ENCODE measurements at places on chromosomes 1 and 21.

DNA sequence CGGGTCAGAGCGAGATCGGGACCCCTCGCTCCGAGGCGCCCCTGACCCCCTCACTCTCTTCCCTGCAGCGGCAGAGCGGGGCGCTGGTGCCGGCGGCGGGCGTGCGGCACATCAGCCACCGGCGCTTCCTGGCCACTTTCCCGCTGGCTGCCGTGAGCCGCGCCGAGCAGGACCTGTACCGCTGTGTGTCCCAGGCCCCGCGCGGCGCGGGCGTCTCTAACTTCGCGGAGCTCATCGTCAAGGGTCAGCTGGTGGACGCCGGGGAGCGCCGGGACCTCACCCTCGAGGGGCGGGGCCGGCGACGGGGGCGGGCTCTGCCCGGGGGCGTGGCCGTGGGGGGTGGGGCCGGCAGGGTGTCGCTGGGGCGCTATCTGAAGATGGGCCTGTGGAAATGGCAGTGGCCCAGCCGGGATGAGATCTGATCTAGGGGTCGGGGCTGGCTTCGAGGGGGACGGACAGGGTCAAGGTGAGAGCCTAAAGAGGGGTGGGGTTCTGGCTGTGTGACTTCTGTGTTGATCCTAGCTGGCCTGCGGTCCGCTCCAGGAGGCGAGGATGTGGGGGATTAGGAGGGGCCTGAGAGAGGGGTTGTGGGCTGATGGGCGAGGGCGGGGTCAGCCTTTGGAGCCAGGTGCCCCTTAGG, 23.6 kb downstream of the PTPRU start:
- no peak for DNase-seq

DNA sequence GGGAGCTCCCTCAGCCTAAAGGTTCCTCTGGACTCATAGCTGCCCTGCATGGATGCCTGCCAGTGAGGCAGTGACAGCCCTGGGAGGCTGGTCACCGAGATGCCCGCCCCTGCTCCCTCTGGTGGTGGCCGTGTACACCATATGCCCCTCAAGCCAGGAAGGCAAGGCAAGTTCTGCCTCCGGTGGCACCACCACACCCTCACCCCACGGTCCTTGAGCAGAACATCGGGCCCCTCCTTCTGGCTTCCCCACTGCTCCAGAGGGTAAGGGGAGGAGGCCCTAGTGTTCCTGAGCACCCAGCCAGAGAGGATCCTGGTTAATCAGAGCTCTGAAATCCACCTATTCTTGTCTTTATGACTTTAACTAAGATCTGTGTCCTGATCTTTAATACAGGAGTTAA, 1.5 kb upstream of the S100A14 start:
- no peak for DNase-seq

- DNase-seq, result no peak
These were observed 682.4 kb downstream of the ADGRL2 start for GRCh38 chr1:82483146-82483545.

DNA sequence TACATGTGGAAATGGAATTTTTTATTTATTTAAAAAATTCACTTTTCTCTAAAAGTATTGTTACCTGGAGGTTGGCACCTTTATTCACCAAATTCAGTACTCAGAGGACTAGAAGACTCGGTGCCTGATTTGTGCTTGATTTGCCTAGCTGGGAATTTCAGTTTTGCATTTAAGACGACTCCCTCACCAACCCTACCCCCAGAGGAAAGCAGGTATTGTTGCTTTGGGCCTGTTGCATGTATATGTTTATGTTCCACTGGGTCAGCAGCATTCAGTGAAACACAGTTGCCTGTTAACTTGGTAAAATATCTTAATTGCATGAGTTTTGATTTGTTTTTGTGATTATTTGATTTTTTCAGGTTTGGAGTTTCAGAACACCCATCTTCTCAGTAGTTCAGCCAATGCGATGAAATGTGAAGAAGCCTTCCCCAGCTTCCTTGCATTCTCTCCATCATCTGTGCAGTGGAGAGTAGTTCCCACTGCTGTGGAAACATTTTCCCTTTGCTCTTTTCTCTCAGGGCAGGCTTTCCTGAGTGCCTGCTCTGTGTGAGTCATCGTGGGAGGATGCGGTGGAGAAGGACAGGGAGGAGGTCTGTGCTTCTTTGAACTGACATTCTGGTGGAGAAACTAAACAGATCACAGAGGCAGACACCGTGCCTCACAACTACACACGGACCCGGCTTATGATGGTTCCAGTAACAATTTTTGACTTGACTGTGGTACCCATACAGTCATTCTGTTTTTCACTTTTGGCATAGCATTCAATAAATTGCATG, 6.4 kb downstream of the ADARB1 start:
- no peak for DNase-seq

- no peak for DNase-seq
These were observed 9.1 kb downstream of the NTNG1 start for GRCh38 chr1:107149946-107150345.

DNA sequence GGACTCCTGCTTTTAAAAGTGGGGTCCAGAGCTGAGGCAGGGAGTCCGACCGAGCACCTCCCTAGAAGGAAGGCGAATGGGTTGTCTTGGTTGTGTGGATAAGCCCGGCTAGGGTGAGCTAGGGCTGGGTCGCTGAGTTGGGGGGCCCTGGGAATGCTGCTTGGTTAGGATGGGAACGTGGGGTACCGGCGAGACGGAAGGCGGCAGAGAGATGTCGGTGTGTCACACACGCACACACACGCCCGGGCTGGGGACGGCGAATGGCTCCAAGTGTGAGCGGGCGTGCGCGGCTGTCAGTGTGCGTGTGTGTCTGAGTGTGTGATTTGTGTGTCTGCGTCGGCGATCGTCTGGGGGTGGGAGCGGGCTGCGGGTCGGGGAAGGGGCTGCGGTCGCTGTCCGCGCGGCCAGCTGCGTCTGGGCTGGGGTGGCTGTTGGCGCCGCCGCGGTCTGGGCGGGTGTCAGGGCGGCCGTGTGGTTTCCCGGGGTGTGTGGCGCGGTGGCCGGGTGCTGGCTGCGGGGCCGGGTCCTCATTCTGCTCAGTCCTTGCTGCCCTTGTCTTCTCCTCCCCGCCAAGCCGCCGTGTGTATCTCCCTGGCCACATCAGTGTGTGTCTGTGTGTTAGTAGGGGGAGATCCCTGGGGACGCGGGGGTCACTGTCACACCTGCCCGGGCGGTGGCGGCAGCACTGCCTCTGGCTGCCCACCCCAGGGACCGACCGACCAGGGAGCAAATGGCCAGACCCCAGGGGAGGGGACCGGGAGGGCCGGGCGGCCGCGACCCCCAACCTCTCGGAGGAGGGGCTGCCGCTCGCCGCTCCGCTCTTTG, 1.1 kb downstream of the EFNA3 start:
- DNase-seq, result no peak

DNA sequence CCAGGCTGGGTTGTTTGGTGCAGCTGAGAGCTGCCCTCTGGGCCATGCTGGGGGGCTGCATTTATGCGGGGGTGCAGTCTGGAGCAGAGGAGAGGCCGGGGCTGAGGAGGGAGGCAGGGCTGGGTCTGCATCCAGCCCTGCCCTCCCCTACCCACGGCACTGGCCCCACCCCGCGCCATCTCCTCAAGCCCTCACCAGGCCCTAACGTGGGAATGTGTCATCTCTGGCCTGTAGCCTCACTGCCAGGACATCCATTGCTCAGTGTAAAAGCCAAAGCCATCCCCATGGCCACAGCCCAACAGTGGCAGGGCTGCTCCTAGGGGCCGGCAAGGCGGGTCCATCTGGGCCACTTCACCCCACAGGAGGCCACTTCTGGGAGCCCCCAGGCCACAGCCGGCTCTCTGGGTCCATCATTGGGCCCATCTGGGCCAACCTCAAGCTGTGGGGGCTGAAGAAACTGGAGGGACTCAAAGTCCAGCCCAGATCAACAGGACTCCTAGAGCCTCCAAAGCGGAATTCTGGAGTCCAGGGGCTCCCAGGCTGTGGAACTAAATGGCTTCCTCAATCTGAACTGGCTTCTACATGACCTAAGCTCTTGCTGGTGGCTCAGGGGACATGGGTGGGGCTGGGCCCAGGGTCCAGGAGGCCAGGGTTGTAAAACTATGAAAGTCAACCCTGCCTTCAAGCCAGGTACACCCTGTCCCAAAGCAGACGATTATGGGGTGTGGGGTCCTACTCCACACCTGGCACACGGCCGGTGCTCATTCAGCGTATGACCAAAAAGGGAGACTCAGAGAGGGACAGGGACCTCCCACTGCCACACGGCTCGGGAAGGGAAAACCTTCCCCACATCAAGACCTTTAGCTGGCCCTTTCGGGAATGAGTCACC, 32.6 kb downstream of the RUNX3 start:
- DNase-seq, result no peak

DNA sequence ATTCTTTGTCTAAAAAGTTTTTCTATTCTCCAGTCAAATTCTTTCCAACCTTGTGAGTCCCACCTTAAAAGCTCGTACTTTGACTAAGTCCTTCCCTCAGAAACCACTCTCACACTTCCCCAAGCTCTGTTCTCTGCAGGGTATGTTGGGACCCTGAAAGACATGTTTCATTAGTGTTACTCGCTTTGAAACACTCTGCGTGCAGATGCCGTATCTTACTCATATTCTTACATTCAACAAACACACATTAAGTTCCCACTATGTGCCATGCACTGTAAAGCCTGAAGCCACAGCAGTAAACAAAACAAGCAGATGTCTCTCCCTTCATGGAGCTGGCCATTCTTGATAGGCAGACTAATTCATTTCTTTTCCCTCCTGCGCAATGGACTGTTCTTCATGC, 229.7 kb downstream of the RERE start:
- no peak for DNase-seq

- no peak for DNase-seq
These were observed 61.1 kb upstream of the HP1BP3 start for GRCh38 chr1:20848162-20848561.

GRCh38 chr1:68225781-68226180, 6.5 kb downstream of the WLS start:
- no peak for DNase-seq

GRCh38 chr1:234692966-234693580, 83.1 kb upstream of the IRF2BP2 start:
- DNase-seq, result no peak

GRCh38 chr1:30779294-30780071, 21.9 kb upstream of the LAPTM5 start:
- DNase-seq, result no peak
